B cell (primary cell): ENCODE measurements at places on chromosomes 11 and 22. TPM values are rescaled to one million over a fixed set of nuclear protein-coding genes. Genes with fewer than 3 reads are reported as not detected.

DNA sequence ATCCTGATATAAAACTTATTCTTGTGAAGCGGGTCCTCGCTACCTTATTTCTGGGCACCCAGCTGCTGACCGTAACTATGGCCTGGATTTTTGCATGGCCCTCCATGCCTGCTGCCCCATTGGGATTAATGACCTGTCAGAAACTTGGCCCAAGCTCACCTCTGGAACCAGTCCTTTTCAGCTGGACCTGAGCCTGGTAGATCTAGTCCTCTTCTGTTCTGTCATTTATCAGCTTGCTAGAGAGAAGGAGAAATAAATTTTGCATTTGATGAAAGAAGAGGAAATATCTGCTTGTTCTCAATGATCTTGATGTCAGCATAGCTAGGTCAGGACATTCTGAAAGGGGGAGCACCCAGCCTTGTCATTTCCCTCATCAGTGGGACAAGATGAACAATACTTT lies 387.8 kb upstream of the LARGE1 start:
- DNase-seq, result no peak

DNA sequence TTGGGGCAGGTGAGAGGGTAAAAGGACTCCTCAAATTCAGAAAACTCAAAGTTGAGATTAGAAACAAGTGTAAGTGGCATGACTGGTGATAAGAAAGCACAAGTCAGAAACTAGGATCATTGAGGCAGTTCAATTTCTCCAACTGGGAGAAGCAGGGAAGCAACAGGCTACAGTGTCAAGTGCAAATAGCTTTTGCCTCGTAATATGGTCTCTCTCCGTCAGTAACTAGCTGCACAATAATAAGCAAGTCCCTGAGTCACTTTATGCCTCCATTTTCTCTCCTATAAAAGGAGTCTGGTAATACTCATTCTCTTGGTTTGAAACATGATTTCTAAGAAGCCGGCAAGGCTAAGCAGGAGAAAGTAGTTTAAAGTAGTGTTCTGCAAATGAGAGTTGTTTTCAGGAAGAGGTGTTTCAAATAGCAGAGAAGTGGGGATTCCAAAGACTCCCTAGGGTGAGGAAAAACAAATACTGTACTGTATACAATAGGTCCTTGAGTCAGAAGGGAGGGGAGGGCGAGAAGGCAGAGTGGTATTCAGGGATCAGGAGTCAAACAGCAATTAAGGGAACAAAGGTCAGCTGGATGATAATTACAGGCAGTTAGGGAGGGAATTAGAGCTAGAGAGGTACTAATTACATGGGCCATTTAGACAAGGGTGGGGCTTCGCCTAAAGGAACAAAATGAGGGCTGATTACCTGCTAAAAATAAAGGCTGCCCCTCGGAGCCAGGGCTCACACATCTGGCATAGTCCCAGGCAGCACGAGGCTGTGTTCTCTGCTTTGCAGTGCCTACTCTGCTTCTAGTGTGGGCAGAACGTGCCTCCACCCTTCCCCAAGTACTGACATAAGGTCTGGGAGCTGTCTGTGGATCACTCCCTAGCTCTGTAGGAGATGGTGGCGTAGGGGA lies 96.0 kb upstream of the BDNF start:
- no peak for DNase-seq

GRCh38 chr11:37394236-37394870 lies 796.3 kb upstream of the RAG2 start:
- peak; percentile 5 for DNase-seq

- no peak for DNase-seq
Observed at GRCh38 chr11:76249195-76249741, 43.0 kb upstream of the WNT11 start.

- no peak for DNase-seq
Observed at GRCh38 chr11:5796541-5796940, 5.5 kb upstream of the OR52N1 start.

DNA sequence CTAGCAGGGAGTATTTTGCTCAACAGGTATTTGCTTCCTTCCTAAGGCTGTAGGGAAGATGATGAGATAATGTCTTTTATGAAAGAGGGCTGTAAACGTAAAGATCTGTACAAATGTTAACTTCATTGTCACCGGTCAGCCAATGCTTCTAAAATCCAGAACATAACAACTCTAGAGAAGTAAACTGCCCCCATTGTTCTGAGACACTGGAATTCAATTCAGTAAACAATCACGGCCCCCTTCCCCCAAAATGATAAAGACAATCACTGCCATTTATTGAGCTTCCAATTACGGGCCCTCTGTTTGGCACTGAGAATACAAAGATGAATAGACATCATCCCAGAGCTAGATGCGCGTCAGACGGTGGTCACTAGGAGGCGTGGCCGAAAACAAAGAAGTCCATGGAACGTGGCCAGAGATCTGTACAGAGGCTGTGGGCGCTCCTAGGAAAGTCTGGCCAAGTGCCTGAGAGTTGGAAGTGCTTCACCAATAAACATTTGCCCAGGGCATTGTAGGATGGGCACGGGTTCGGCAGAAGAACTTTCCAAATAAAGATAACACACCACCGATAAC lies 576 bp downstream of the TMEM258 start:
- no peak for DNase-seq

DNA sequence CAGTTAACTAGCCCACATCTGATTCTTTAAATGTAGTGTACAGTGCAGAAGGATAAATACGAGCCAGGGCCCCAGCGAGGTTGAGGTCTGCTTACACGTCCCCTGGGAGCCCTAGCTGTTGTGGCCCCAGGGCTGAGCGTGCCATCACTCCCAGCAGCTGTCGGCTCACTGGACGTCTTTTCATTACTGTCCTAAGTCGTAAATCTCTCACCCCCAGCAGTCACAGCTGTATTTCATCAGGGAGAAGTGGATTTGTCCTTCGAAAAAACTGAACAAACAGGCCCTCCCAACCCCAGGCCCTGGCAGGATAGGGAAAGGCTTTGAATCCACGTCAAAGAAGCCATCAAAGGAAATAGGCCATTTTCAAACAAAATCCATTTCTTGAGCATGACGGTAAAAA lies 110.4 kb upstream of the CSNK2A3 start:
- DNase-seq, result no peak

DNA sequence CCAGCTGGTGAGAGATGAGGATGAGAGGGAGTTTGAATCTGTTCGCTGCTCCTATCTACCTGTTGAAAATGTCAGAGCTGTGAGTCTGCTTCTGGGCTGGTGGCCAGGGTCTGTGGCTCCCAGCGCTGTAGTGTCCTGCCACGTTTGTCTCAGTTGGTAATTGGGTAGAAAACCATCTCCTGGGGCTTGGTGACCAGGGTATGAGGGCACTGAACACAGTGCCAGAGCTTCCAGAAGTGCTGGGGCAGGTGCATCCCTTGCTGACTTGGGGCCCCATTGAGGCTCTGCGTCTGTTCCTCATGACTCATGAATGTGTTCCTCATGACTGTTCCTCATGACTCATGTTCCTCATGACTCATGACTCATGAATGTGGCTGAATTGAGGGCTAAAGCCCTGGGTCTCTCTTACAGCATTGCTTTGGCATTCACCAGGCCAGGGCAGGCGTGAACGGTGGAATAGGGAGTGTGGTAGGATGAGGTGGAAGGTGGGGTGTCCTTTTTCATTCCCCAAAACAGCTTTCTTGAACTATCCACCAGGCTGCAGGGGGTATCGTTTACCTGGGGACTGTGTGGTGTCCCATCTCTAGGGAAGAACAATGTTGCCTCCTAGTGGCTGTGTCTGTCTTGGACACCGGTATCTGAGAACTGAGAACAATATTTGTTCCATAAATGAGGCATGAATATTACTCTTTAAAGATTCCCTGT lies 139.5 kb downstream of the COMMD9 start:
- no peak for DNase-seq

DNA sequence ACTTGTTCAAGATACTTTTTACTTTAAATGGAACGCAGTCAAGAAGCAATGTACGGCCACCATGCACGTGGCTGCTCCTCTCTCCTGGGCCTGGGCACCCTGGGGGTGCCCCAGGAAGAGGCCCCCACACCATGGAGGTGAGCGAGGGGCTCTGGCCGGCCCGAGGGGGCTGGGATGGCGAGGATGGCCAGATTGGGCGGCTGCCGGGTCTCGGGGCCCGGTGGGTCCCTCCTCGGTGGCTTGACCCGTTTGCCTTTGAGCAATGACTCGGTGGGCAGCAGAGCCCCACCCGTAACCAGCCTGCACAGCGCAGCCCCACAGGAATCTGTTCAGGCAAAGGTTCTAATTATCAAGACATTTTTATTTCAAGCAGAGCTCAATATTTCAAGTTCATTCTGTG lies 167.4 kb downstream of the BRD1 start:
- DNase-seq, result no peak

DNA sequence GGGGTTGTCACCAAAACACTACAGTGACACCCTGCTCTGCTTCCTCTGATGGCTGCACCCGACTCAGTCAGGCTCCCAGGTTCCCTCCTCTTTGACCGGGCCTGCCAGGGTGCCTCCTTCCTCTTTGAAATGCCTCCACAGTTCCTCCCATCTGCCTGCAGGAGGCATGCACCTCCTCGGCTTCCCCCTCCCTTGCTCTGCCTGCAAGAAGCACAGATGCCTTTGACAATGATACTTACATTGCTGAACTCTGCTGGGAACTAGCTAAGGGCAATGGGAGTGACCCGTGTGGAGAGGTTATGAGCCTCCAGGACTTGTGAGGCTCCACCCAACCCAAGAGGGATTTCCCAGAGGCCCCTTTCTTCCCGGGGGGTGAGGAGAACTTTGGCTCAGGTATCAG lies 674.1 kb downstream of the OPCML start:
- DNase-seq, result no peak

DNA sequence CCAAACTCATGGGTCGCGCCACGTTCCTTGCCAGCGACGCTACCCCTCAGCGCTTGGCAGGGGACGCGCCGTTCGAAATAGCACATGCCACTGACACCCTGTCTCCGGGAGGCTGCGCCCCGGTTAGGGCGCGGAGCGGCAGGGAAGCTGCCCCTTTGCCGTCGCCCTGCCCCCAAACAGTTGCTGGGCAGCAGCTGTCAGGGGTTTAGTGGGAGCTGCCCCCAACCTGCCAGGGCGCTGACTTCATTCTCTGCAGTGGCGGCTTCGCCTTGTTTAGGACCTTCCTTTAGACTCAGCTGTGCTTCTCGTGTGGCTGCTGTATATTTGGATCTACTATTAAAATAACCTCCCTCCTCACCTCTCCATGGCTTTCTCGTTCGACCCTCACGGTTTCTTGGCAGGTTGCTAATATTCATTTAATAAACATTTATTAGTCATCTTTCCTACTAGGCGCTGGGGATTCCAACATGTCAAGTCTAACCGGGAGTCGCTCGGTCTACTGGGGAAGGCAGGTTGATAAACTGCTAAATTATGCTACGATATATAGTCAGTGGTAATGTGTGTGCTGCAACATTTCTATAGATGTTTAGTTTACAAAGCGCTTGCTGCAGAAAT lies 782 bp downstream of the TMEM109 start:
- DNase-seq, result peak; percentile 67

DNA sequence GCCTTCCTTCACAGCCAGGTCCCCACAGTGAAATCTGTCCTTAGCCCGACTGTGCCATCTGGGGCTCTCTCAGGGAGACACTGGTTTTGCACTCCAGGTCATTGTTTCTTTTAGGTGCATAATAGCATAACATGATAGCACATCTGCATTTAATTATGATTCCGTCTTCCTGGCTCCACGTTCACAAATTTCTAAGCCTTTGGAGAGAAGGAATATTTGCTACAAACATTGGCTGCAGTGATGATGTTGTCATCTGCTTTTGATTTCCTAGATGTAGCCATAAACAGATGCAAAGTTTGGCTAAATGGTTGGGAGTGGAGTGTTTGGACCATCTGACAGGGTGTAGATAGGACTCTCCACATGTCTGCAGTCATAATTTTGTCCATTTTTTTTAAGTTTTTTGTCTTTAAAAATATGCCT lies 12.0 kb upstream of the CAT start:
- DNase-seq, result no peak

GRCh38 chr11:114110952-114111947 lies 51.7 kb downstream of the ZBTB16 start:
- peak; percentile 31 for DNase-seq

DNA sequence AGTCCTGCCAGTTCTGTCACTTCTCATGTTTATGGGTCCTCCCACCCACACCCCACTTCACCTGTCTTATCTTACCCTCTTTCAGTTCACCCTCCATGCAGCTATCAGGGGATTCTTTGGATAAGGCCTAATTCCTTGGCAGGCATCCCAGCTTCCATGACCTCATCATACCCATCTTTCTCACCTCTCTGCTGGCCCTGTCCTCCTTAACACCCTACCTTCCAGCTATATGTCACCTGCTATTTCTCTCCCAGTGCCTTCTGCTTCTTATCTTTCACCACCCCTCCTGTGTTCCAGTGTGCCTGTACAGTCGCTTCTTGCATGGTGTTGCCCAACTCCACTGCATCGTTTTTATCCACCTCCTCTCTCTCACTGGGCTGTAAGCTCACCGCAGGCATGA lies 28.3 kb downstream of the SNU13 start:
- DNase-seq, result no peak

DNA sequence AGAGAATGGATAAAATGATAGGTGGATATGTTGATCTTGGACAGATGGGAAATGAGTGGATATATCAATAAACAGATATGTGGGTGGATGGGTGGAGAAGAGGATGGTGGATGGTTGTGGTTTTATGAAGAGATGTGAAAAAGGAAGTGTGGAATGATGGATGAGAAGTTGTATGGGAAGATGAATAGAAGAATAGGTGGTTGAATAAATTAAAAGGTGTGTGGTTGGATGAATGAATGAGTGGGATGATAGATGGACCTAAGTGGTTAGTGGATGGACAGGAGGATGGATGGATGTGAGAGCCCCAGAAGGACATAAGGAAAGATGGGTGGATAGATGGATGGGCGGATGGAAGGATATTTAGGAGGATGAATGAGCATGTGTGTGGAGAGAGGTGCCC lies 913 bp upstream of the CD44 start:
- DNase-seq, result no peak

DNA sequence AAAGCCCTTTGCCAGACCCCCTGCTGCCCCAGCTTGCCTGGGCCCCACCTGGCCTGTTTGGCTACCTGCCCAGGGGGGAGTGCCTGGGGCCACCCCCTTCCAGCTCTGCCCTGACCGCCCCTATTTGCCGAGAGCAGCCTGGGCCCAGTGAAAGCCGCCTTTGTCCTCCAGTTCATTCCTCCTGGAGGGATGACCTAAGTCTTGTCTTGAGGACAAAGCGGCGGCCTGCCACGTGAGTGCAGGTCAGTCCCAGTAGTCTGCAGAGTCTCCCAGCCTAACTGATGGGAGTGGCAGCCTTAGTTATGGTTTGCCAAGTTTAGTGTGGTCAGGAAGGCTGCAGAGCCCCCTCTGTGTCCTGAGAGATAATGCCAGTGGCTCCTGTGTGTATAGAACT lies 115.9 kb upstream of the CRYBB3 start:
- DNase-seq, result no peak

- DNase-seq, result no peak
Observed at GRCh38 chr11:2889362-2890273, 4.0 kb upstream of the CDKN1C start.

Gene RIBC2
- not detected in 2 replicates for polyA plus RNA-seq

Gene UBQLN3
- polyA plus RNA-seq, result not detected in 2 replicates

Gene COMMD9
- polyA plus RNA-seq, result 29.3 and 41.3 TPM in 2 replicates

Gene OR52E8
- polyA plus RNA-seq, result not detected in 2 replicates

Gene BRD1
- 16.9 and 20.7 TPM in 2 replicates for polyA plus RNA-seq

Gene MICAL2
- 0.19 and 0.40 TPM in 2 replicates for polyA plus RNA-seq

Gene SPTBN2
- polyA plus RNA-seq, result 1.2 and 2.1 TPM in 2 replicates

Gene SRSF8
- 37.6 and 44.4 TPM in 2 replicates for polyA plus RNA-seq

Gene ISX
- polyA plus RNA-seq, result not detected in 2 replicates
